Endothelial cell of umbilical vein (primary cell): ENCODE measurements at places on chromosomes 3 and 15.

DNA sequence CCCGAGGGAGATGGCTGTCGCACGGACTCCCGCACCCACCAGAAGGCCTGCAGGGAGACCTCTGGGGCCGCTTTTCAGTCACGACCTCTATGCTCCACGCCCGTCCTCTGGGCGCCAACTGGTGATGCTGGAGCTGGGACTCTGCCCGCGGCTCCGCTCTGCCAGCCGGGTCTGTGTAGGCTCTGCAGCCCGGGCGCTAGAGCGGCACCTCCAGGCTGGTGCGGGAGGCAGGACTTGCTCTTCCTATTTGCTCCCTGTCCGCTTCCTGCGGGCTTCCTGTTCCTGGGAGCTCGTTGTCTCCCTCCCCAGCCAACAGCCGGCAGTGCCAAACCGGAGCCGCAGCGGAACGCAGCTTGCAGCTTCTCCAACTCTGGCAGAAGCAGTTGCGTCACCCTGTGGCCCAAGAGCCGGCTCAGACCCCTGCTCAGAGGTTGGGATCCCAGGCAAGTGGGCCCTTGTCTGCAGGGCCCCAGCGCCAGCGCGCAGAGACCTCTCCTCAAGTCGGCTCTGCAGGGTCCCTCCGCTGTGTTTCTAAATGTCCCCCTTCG is 285.9 kb downstream of the XXYLT1 start:
- DNase-seq: no peak

- DNase-seq: no peak
Measured at GRCh38 chr3:46900356-46900755, 22.8 kb downstream of the PTH1R start.

GRCh38 chr15:26028086-26028740 is 165.1 kb upstream of the ATP10A start:
- DNase-seq: no peak

DNA sequence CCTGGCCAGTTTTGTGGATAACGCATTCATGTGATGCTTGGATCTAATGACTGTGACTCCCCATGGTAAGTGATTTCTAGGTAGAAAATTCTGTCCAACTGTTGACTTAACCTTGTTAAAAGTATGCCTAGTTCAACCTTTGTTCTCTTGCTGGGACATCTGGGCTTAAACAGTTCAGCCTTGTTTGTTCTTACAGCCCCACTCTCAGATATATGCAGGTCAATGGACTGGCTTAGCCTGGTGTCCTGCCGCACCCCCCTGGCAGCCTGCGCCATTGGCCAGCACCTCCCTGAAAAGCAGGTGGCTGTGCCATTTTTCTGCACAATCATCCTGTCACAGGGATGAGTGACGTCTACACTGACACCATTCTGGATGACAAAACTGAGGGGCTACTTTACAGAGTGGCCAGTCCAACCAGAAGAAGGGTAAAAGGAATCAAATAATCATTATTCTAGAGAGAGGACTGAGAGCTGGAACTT is 244.7 kb upstream of the ONECUT1 start:
- DNase-seq: no peak

DNA sequence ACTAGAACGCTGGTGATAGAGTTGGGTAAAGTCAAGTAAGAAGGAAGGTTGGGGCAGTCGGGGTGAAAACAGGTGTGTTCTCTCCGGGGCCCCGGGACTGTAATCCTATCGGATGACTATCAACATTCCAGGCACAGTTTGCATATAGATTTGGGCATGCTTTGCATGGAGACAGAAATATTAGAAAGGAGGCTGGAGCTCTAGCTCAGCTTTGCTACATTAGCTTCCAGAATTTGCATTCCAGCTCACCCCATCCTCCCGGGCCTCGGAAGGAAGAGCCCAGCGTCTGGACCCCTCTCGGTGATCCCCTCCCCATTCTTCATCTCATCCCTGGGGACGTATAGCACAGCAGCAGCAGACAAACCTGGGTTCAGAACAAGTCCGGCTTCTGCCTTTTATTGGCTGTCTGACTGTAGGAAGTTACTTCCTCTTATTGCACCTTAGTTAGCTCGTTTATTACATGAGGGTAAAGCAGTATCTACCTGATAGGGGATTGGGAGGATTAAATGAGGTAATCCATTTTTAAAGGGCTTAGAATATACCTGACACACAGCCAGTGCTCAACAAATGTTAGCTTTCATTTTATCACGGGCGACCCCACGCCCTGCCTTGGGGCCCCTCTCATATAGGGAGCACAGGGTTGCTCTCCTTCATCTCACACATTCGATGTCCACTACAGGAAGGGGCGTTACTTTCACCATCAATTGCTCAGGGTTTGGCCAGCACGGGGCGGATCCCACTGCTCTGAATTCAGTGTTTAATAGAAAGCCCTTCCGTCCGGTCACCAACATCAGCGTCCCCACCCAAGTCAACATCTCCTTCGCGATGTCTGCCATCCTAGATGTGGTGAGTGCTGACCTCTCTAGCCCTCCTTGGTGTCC is 3.2 kb downstream of the HTR3E start:
- no peak for DNase-seq
